ENCODE measurements at places on chromosomes 1 and 21. TPM values are rescaled to one million over a fixed set of nuclear protein-coding genes. Genes with fewer than 3 reads are reported as not detected.

The SPATA6 gene
- 4.9 TPM for total RNA-seq

The CNKSR1 gene
- total RNA-seq = not detected

DNA sequence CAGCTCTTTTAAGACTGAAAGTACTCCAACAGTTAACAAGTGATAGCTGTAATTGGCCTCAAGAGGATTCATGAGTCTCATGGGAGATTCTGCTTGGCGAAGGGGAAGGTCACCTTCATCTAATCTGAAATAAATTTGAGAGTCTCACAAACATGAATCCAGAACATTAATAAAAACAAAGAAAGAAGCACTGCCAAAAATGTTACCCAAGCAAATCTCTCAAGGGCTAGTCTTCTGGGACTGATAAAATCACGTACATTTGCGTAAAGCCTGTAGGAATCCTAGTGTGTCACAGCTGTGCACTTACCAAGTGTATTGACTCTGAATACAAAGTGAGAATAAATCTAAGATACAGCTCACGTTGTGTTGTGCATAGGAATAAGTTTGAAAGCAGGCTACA lies 21.2 kb upstream of the NUF2 start:
- H3K4me3 ChIP-seq = no peak overlapping the region
- no peaks in the 10 kb centered on the region for H3K4me1 ChIP-seq

DNA sequence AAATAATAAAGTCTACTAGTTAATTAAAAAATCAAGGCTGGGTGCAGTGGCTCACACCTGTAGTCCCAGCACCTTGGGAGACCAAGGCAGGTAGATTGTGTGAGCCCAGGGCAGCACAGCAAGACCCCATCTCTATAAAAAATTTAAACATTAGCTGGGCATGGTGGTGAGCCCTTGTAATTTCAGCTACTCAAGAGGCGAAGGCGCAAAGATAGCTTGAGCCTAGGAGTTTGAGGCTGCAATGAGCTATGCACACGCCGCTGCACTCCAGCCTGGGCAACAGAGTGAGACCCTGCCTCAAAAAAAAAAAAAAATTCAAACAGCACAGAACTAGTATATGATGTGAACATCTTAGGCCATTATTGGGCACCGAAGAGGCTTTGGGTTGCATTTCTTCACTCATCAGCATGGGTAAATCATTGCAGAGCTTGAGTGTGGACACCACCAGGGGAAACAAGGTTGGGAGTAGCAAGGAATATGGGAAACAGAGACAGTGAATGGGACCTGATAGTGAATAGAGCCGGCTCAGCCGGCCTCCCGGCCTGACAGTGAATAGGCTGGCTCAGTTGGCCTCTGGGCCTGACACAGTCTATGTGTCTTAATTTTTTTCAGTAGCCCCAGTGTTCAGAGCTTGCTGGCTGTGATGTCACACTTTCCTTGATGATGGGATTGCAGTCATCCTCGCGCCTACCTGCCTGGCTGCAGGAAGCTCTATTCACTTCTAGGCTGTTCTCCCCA lies 89.1 kb upstream of the ERRFI1 start:
- no peak overlapping the region for H3K27ac ChIP-seq
- peaks cover 23% of the 10 kb centered on the region for H3K4me1 ChIP-seq
- H3K4me3 ChIP-seq = no peak overlapping the region
- H3K27me3 ChIP-seq = no peaks in the 10 kb centered on the region
- no peaks in the 10 kb centered on the region for H3K36me3 ChIP-seq

DNA sequence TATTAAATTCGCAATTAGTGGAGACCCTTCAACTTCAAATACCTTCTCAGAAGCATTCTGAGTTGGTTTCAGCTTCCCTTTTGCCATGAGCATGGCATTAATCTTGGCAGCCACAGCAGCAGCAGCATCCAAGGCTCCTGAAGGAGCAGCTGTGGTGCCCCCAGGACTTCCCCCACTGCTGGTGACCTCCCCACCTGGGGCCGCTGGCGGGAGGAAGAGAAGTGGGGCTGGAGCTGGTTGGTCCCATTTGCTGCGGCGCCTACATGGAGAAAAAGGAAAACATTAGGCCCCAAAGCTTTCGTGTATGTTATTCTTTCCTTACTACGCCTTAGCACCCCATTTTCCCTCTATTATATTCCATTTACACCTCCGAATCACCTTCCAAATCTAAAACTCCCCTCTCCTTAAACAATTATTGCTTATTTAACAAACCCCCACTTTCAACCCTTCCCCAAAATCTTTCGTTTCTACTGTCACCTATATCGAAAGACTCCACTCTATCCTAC lies 569 bp downstream of the KHDC4 start:
- H3K4me3 ChIP-seq = peak overlapping the region; percentile 38
- H3K27me3 ChIP-seq = no peaks in the 10 kb centered on the region
- DNase-seq = peak; percentile 21
- H3K4me1 ChIP-seq = peaks cover 47% of the 10 kb centered on the region

- H3K27ac ChIP-seq = no peak overlapping the region
- no peaks in the 10 kb centered on the region for H3K27me3 ChIP-seq
- no peak overlapping the region for H3K4me3 ChIP-seq
- DNase-seq = no peak
These were observed 18.6 kb downstream of the SMG7 start for GRCh38 chr1:183490932-183491331.

DNA sequence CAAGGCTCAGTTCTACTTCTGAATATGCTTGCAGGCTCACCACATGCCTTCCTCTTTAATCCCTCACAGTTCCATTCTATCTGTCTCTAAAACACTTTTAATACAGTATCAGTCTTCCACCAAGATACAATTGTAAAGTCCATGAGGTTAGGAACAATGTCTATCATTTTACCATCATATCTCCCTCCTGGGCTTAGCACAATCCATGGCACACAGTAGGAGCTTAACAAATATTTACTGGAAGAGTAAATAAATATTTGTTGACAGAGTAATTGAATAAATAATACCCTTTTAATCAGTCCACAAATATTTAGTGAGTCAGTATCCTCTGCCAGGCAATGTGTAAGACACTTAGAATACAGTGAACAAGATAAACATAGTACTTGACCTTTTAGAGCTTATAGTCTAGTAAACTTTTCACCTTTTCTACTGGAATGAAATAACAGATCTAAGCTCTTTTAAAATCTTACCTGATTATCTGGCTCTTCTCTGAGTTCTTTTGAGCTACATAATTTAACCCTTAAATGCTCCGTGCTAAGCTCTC lies 12.7 kb upstream of the GADD45A start:
- DNase-seq = no peak
- peaks cover 18% of the 10 kb centered on the region for H3K4me1 ChIP-seq

- peaks cover 4% of the 10 kb centered on the region for H3K27me3 ChIP-seq
- no peaks in the 10 kb centered on the region for H3K4me1 ChIP-seq
- no peaks in the 10 kb centered on the region for H3K36me3 ChIP-seq
- no peak for DNase-seq
These were observed 49.1 kb upstream of the DMRTB1 start for GRCh38 chr1:53410100-53410541.

- no peaks in the 10 kb centered on the region for H3K36me3 ChIP-seq
- no peak for DNase-seq
These were observed 20.4 kb upstream of the FOXO6 start for GRCh38 chr1:41340655-41341364.

GRCh38 chr21:17730782-17731181 lies 88.4 kb downstream of the C21orf91 start:
- no peak overlapping the region for H3K4me3 ChIP-seq
- H3K27me3 ChIP-seq = no peaks in the 10 kb centered on the region

- DNase-seq = no peak
- no peak overlapping the region for H3K4me3 ChIP-seq
- peaks cover 20% of the 10 kb centered on the region for H3K36me3 ChIP-seq
- H3K4me1 ChIP-seq = peaks cover 28% of the 10 kb centered on the region
These were observed 106.4 kb downstream of the RGL1 start for GRCh38 chr1:183911285-183911684.

- H3K27ac ChIP-seq = peak overlapping the region; percentile 58
- peak; percentile 67 for DNase-seq
These were observed 47.4 kb upstream of the ENAH start for GRCh38 chr1:225700164-225700821.

Measured in endothelial cell of umbilical vein (primary cell).